Right ventricle myocardium superior (tissue), 1 donor: ENCODE measurements at places on chromosomes 13 and 19.

DNA sequence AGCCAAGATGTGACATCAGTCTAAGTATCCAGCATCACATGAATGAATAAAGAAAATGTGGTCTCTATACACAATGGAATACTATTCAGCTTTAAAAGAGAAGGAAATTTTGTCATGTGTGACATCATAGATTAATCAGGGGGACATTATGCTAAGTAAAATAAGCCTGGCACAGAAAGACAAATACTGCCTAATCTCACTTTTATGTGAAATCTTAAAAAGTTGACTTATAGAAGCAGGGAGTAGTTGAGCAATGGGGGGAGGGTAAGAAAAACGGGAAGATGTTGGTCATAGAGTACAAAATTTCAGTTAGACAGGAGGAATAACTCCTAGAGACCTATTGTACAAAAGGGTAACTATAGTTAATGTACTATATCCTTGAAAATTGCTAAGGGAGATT lies 10.4 kb upstream of the LCP1 start:
- DNase-seq = no peak

GRCh38 chr13:98834254-98834960 lies 81.9 kb upstream of the SLC15A1 start:
- DNase-seq = no peak

DNA sequence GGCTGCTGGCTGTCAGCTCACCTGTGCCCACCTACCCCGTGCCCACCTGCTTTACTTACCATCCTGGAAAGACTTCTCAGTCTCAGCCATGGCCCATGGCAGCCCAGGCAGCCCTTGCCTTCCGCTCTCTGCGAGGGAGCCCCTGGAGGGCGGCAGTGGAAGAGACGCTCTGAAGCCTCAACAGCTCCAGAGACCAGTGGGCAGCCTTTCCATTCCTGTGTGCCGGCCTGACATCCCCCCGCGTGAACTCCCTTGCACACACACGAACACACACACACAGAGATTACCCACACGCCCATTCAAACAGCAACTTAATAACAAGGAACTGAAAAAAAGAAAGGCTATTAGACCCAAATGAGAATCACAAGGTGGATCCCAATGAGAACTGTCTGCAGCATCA lies 14.2 kb upstream of the RASA3 start:
- DNase-seq = no peak

DNA sequence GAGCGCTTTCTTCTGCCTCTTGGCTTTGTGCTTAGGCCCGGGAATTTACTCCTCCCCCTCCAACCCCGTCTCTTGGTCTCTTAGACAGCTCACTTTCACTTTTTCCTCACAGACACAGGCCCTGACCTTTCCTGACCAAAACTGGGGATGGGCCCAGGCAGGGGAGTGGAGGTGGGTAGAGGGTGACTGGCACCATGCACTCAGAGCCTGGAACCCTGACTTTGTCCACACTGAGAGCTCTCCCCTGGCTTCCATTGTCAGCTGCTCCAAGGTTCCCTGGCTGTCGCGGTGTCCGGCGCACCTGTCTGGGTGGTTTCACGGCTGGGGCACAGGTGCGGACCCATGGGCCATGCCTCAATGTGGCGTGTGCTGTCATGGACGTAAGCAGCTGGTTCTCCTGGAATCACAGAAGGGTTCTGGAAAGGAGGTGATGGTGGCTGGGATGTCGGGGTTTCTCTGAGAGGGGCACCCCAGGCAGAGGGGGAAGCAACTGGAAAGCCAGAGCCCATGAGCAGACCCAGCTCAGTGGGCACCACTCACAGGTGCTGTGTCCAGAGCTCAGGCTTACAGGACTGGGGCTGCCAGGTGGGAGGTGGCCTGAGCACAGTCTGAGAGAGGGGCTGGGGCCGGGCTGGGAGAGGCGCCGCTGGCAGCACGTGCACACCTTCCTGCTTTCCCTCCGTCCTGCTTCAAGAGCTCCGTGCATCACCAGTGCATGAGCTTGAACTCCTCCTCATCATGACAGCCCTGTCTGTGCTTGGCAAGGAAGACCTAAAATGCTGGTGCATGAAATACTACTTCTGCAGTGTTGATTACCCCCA lies 28.0 kb upstream of the C1QTNF9 start:
- DNase-seq = no peak

DNA sequence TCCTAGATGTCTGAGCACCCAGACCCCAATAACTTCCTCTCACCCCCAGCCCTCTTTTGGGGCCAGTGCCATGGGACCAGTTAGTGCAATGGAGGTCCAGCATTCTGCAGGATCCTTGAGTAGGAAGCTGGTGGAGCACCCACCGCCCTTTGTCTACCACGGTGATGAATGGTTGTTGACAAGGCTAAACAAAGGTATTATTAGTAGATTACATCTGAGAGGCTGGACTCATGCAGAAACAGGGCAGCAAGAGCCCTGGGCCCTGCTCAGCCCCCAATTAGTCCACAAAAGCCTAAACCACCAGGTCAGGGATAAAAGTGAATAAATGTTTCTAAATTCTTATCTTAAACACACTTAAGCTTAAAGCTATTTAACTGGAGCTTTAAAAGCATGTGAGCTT lies 196.5 kb upstream of the TSHZ3 start:
- DNase-seq = no peak

- DNase-seq = peak; percentile 60
These were observed 897 bp downstream of the C19orf33 start for GRCh38 chr19:38304866-38305429.

GRCh38 chr19:5212101-5212500 lies 128.5 kb downstream of the PTPRS start:
- DNase-seq = no peak

- DNase-seq = peak; percentile 74
These were observed 14.2 kb upstream of the LATS2 start for GRCh38 chr13:21075379-21076249.

- no peak for DNase-seq
These were observed 816 bp downstream of the RPS28 start for GRCh38 chr19:8321986-8322637.

DNA sequence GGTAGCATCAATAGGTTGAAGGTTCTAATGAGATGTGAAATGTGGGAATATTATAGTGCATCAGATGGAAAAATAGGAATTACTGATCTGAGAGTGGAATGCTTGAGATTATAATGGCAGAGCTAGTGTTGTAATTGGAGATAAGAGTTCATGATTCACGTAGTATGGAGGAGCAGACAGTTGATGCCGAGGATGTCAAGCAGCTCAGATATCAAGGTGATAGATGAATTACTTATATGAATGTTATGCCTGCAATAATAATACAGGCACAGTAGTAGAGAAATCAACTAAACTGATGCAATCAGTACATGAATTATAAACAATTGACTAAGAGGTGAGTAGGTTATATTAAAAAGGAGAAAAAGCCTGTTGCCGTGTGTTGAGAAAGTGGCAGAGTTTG lies 793.2 kb upstream of the GPC6 start:
- no peak for DNase-seq

- DNase-seq = no peak
These were observed 307.0 kb downstream of the ZNF536 start for GRCh38 chr19:30679153-30679702.

DNA sequence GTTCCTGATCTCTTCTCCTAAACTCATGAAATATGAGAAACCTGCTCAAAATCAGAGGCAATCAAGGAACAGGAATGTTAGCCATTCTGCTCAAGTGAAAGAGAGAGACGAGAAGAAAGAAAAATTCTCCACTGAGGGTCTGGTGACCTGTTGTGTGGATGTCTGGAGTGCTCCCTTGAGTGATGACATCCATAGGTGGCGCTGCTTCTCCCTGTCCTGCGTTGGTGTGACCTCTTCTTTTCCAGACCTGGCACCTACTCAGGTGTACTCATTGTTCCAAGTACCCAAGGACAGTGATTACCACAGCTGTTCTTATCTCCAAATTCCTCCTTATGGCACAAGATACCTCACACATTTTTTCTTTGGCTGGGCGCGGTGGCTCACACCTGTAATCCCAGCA lies 4.0 kb downstream of the ZNF223 start:
- no peak for DNase-seq

- no peak for DNase-seq
These were observed 1.7 kb downstream of the PRDX2 start for GRCh38 chr19:12799742-12800465.

DNA sequence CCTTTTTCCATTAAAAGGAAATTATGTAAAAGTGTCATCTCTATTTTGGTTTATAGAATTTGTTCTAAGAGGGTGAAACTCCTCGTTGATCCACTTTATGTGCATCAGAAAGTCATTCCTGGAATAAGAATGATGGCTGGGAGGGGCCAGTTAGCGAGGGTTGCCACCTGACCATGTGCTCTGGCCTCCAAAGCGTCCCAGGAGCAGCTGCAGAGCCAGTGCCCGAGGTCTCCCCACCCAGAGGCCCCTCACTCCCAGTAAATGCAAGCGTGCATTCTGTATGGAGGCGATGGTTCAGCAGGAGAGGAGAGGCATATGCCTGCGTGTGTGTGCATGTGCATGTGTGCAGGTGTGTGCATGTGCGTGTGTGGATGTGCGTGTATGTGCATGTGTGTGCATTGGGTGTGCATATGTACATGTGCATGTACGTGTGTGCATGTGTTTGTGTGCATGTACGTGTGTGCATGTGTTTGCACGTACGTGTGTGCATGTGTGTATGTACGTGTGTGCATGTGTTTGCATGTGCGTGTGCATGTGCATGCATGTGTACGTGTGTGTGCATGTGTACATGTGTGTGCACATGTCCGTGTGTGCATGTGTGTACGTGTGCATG lies 345.8 kb downstream of the TEX29 start:
- DNase-seq = no peak

DNA sequence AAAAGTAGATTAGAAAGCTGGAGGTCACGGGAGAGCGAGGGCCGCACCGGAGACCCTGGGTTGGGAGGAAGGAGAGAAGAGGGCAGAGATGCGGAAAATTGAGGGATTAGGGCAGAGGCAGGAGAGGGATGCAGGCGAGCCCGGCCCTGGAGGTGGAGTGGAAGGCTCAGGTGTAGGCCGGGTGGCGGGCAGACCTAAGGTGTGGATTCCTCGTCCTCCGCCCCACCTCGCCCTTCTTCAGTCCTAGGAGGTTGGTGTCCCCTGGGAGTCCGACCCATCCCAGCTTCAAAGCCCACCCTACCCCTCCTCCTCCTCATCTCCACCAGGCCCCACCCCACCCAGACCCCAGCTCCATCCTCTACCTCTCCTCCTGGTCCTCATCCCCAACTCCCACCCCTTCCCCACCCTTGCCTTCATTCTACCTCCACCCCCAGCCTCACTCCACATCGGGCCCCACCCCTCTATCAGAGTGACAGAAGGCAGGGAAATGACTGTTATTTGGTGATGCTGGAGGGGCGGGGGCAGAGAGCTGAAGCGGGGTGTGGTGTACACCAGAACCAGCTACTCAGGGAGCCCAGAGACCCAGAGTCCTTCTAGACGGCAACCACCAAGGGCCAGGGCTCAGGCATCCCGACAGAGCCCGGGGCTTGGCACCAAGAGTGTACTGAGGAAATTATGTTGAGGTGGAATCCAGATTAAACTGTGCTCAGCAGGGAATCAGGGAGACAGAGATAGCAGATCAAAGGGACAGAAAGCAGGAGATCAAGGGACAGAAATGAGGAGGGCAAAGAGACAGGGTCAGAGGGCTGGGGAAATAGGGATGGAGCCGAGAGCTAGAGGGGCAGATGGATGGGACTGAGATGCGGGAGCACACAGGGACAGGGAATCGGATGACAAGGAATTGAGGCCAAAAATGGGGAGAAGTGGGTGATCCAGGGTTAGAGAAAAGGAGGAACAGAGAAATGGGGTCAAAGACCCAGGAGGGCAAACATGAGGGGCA lies 6.4 kb downstream of the ERFL start:
- no peak for DNase-seq

DNA sequence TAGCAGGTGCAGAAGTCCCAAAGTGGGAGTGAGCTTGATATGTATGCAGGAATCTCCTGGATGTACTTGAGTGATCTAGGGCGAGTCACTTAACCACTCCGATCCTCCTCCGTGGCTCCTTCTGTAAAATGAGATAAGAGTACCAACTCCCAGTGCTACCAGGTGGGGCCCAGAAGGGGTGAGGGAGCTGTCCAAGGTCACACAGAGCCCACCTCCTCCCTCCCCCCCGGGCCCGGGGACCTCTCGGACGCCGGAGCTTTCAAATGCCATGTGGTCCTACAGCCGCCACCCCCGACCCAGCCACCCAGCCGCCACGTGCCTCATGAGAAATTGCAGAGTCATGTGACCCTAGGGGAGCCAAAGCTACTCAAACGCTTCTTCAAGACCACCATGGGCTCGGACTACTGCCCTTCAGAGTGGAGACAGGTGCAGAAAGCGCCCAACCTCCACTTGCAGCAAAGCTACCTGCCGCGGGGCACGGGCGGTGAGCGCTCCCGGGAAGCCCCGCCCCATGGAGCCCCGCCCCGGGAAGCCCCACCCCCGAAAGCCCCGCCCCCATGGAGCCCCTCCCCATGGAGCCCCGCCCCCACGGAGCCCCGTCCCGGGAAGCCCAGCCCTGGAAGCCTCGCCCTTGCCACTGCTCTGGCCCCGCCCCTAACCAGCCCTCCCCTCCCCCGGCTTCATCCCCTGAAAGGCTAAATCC lies 10.1 kb upstream of the ZNF358 start:
- DNase-seq = no peak

DNA sequence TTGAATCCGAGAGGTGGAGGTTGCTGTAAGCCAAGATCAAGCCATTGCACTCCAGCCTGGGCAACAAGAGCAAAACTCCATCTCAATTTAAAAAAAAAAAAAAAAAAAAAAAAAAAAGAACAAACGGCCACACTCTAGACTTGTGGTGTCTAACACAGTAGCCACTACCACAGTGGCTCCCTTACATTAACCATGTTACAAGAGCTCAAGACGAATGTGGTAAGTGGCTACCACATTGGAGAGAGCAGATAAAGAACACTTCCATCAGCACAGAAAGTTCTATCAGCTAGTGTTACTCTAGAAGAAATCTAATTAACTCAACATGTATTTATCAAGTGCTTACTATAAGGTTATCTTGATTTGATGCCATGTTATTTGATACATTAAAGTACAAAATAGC lies 11.5 kb downstream of the XPO4 start:
- DNase-seq = no peak

DNA sequence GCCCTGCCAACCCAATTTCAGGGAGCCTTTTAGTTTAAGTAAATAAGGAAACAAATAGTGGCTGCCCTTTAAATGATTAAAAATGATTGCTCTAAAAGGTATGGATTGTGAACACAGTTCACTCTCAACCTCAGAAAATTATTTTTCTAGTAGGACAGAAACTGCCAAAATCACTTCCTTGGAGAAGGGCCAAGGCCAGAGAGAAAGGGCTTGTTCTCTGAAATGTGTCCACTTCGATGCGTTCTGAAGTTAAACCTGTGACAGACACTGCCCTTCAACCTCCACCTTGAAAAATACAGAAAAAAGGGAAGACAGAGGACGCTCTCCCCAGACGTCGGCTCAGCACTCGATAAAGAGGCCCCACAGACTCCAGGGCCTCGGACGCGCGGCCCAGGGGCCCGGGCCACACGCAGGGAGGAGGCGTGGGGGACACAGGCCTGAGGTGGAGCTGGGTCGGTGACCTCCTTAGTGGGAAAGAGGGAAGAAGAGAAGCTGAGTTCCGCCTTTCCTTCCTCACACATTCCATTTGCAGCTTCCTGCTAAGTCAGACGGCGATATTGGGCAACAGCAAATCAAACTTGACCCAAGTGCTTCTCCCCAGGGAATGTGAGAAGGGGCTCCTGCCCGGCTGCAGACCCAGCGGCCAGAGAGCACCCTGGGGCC lies 63.6 kb downstream of the RASA3 start:
- DNase-seq = peak; percentile 44

- DNase-seq = no peak
These were observed 390.3 kb downstream of the TBC1D4 start for GRCh38 chr13:75091718-75092117.
